ENCODE measurements at places on chromosomes 2 and 18. TPM values are rescaled to one million over a fixed set of nuclear protein-coding genes. Genes with fewer than 3 reads are reported as not detected.

The KIF1A gene
- 0.14 TPM for polyA plus RNA-seq

The CNGA3 gene
- polyA plus RNA-seq = 0.13 TPM

The ACOXL gene
- polyA plus RNA-seq = 4.4 TPM

The COL6A3 gene
- 96.2 TPM for polyA plus RNA-seq

The SLC9A2 gene
- 0.04 TPM for polyA plus RNA-seq

The PSMA8 gene
- 0.07 TPM for polyA plus RNA-seq

The CDKL4 gene
- 0.10 TPM for polyA plus RNA-seq

DNA sequence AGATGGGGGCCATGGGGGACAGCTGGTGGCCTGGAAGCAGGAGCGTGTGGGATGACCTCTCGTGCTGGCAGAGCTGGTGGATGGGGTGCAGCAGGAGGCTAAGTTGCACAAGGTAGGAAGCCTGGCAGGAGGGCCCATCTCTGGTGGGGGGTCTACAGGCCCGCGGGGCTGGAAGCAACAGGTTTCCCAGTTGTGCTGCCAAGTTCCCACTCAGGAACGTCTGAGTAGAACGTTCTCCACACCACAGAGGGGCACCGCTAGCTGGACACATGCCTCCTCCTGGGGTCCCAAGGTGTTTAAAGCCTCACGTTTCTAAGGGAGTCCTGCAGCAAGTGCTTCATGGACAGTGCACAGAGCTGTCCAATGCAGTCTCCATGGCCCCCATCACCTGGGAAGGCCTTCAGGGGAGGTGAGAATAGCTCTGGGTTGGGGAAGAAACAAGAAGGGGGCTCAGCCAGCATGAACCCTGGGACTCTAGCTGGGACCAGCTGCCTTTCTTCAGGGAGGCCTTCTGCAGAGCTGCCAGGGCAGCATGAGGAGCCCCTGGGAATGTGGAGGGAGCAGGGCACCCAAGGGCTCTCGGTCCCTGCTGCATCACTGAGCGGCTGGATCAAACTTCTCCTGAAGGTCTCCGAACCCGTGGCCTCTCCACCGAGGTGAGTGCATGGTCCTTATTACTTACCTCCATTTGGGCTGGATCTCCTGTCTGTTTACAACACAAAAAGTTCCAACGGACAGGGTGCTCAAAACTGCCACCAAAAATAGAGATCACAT lies 80.0 kb downstream of the TWIST2 start:
- no peaks in the 10 kb centered on the region for H3K36me3 ChIP-seq
- no peaks in the 10 kb centered on the region for H3K27me3 ChIP-seq
- DNase-seq = no peak
- no peak overlapping the region for H3K27ac ChIP-seq
- H3K4me1 ChIP-seq = peaks cover 12% of the 10 kb centered on the region
- no peak overlapping the region for H3K4me3 ChIP-seq

DNA sequence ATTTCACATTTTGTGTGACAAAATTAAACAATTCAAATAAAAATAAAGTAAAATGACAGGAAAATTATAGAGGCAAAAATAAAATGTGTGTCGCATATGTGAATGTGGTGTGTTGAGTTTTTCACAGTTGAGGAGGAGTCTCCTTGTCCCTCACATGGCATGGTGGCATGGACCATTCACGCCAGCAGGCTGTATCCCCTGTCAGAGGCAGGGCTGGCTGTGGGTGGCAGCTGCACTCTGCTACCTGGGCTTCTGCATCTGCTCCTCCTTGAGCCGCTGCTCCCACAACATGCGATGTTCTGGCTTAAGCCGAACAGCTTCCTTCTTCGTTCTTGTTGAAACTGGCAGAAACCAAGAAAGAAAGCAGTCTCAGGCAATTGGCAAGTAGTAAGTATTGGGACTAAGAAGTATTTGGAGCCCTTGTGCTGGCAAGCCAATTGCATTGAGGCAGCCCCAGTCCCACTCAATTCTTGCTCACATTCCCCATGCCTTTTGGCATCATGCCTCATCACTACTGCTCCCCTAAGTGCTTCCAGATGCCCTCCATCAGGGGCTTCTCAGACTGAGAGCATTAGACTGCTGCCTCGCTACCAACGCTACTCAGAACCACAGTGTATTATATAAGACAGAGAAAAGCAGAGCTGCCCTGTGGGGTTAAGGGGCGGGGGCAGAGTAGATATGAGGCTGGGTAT lies 177.9 kb upstream of the NABP1 start:
- no peaks in the 10 kb centered on the region for H3K36me3 ChIP-seq
- peaks cover 14% of the 10 kb centered on the region for H3K4me1 ChIP-seq
- H3K27me3 ChIP-seq = no peaks in the 10 kb centered on the region
- peak; percentile 85 for DNase-seq
- no peak overlapping the region for H3K4me3 ChIP-seq
- no peak overlapping the region for H3K27ac ChIP-seq

GRCh38 chr2:176270100-176270750 lies 983 bp downstream of the MTX2 start:
- no peaks in the 10 kb centered on the region for H3K4me1 ChIP-seq
- H3K27me3 ChIP-seq = peaks cover 2% of the 10 kb centered on the region
- no peaks in the 10 kb centered on the region for H3K36me3 ChIP-seq
- no peak for DNase-seq

DNA sequence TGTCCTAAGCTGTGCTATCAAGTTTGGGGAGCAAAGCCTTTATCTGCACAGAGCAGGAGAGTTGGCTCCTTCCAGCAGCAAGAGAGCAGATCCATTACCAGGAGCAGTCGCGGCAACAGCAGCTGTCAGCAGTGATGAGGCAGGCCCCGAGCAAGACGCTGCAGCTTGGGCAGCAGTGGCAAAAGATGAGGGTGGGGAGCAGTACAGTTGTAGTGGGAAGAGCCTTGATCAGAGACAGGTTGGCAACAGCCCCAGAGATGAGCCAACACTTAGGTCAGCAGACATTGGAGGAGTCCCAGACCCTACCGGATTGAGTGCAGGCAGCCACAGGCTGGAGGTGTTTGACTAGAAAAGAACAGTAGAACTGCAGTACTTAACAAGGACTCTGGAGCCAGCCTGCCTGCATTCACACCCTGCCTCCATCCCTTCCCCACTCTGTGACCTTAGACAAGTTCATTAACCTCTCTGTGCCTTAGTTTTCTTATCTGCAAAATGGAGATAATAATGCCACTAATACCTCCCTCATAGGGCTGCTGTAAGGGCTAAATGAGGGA lies 117.1 kb upstream of the SERTAD2 start:
- DNase-seq = no peak
- no peaks in the 10 kb centered on the region for H3K27me3 ChIP-seq
- H3K4me1 ChIP-seq = peaks cover 12% of the 10 kb centered on the region
- no peak overlapping the region for H3K27ac ChIP-seq
- H3K4me3 ChIP-seq = no peak overlapping the region

DNA sequence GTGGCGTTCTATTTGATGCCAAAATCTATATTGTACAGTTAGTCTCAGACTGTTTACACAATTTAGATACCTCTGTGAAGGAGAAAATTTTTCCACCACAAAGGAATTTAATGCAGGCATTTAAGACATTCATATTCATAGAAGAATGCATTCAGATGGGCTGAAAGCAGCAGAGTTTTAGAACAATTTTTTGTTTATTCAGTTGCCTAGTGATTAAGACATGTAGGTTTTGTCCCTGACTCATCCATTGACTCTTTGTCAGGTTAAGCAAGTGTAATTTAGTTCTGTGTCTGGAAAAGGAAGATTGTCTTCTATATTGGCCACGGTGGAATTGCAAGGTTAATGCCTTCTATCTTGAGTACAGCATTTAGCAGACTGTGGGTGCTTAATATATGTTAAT lies 515.0 kb downstream of the PARD3B start:
- H3K36me3 ChIP-seq = no peaks in the 10 kb centered on the region
- no peak overlapping the region for H3K27ac ChIP-seq
- H3K4me1 ChIP-seq = peaks cover 3% of the 10 kb centered on the region

GRCh38 chr18:63850020-63850419 lies 37.5 kb upstream of the SERPINB2 start:
- no peaks in the 10 kb centered on the region for H3K27me3 ChIP-seq
- H3K36me3 ChIP-seq = no peaks in the 10 kb centered on the region
- DNase-seq = peak; percentile 14
